RPMI7951 (cell line): ENCODE measurements at places on chromosomes 7 and 10.

DNA sequence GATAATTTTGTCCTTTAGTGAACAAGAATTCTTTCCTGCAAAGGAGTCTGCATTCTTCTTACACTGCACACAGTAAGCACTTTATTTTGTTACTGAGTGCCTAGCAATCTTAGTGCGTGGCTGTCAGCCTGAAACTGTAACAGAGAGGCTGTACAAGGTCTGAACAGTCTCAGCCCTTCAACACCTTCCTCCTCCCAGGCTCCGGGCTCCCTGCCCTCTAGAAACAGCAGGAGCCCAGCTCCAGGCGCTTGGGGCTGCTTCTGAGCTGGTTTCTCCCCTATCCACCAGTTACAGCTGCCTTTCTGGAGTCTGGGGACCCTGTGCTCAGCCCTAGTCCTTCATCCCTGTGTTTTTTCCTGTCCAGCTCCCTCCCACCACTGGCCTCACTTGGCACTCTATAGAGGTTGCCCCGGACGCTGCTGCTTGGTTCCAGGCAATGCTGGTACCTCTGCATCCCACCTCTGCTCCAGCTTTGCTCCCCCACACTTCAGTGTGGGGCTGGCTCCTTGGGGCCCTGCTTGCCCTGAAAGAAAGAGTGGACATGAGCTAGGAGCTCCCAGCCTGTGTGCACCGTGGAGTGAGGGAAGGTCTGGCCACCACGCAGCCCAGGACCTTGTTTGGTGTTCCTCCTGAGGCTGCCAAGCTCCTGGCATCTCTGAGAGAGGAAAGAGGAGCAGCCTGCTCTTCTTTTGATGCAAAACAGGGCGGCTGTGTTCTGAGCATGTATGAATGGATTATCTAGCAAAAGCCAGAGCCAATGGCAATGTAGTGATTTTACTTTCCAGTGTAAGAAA is 251.2 kb upstream of the GRB10 start:
- no peak for DNase-seq

- peak; percentile 83 for DNase-seq
Observed at GRCh38 chr7:23713285-23714149, 3.5 kb downstream of the STK31 start.

GRCh38 chr7:33841705-33842129 is 63.6 kb upstream of the BMPER start:
- peak; percentile 35 for DNase-seq

GRCh38 chr7:106285855-106286492 is 1.2 kb upstream of the NAMPT start:
- peak; percentile 44 for DNase-seq

GRCh38 chr10:24661376-24661775 is 62.3 kb downstream of the ARHGAP21 start:
- no peak for DNase-seq

- no peak for DNase-seq
Observed at GRCh38 chr10:94223702-94224370, 138.9 kb downstream of the NOC3L start.
